ENCODE measurements at places on chromosomes 11 and 22.

DNA sequence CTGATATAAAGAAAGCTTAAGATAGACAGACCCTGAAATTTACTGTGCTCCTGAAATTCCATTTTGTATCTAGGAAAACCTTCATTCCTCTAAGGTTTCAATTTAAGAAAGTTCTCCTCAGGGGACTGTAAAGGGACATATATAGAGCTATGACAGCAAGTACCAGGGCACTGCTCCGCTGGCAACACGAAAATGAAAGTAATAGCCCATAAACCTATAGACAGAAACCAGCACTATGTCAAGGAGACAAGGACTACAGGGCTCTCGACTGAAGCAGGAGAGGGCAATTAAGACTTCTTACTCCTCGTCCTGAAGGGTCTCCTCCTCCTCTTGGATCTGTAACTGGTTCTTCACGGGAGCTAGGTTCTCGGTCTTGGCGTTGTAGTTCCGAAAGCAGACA is 6.9 kb downstream of the FEZ1 start:
- no peak for DNase-seq

- DNase-seq, result no peak
Observed at GRCh38 chr11:10122326-10123197, 171.5 kb downstream of the SBF2 start.

DNA sequence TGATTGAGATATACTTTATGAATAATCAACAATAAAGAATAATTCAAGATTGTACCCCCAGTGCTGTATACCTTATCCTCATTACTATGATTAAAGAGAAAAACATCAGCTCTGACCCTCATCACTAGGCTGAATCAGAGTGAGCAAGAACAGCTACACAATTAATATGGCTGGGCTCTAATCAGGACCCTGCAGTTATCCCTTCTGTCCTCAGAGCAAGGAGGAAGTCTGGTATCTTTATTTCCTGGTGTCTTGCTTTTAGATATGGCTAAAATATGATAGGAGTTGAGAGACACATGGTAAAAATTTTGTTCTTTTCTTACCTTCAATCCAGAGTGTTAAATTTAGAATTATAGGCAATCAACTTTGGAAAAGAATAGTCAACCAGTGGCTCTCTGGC is 28.6 kb upstream of the GAB2 start:
- no peak for DNase-seq

DNA sequence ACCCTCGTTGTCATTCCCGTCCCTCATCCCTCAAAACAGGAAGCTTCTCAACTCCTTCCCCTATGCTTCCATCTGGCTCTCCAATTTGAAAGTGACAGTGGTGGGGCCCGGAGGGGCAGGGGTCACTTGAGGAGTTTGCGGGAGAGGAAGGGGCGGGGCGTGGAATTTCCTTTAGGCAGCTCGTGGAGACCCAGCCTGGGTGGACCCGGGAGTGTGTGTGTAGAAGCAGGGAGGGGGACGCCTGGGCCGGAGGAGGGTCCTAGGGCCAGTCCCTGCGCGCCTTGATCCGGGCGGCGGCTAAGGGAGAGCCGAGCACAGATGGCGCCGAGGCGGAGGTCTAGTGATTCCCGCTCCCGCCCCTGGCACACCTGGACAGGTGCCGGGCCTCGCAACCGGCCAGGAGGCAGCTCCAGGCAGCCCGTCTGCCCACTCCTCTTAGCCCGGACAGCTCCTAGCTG is 7.8 kb upstream of the PAX6 start:
- DNase-seq, result no peak

- no peak for DNase-seq
Observed at GRCh38 chr11:256952-257737, 20.4 kb downstream of the PSMD13 start.

GRCh38 chr22:39490135-39490798 is 11.8 kb upstream of the MIEF1 start:
- no peak for DNase-seq

DNA sequence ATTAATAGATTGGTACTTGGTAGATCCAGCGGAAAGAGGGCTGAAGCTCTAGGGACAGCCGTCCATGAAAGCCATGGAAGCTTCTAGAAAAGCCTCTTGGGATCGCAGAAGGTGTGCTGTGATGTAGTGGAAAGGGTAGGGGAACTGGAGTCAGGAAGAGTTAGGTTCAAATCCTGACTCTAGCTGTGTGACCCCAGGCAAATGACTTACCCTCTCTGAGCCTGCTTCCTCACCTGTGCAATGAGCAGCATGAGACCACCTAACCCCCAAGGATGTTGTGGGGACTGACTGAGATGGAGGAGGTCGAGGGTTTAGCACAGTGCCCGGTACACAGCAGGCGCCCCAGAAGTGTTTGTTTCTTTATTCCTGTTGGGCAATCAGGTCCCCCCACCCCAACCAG is 2.2 kb downstream of the EML3 start:
- DNase-seq, result no peak

DNA sequence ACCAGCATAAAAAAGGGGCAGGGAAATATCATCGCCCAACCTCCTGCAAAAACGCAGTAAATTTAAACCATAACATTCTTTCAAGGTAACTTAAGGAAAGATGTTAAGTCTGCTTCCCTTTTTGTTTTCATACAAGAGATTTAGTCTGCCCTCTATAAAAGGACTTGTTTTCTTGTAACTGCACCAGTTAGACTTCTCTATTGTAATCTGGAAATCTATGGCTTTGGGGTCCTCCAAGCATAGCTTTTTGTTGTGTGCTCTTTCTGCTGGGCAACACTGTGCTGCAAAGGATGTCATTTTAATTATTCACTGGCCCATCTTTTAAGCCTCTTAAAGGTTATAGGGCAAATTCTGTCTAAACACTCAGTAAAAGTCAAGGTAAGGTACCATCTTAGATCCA is 136.0 kb downstream of the MAML2 start:
- no peak for DNase-seq

DNA sequence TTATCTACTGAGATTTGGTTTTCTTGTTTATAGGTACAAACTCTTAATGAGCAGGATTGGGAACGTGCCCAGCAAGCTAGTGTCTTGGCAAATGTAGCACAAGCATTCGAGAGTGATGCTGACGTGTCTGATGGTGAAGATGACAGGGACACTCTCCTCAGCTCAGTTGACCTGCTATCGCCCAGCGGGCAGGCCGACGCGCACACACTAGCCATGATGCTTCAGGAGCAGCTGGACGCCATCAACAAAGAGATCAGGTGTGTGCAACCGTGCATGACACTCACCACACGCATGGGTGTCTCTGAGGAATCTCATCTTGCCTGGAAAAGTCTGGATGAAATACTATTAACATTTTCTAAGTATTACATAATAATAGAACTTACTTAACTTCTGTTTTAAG is 54.7 kb upstream of the CTTN start:
- DNase-seq, result peak; percentile 3

GRCh38 chr22:37193629-37194191 is 5.7 kb upstream of the C1QTNF6 start:
- no peak for DNase-seq

GRCh38 chr11:27926981-27927481 is 180.9 kb downstream of the KIF18A start:
- DNase-seq, result no peak

GRCh38 chr11:130761560-130762220 is 154.6 kb downstream of the SNX19 start:
- no peak for DNase-seq

DNA sequence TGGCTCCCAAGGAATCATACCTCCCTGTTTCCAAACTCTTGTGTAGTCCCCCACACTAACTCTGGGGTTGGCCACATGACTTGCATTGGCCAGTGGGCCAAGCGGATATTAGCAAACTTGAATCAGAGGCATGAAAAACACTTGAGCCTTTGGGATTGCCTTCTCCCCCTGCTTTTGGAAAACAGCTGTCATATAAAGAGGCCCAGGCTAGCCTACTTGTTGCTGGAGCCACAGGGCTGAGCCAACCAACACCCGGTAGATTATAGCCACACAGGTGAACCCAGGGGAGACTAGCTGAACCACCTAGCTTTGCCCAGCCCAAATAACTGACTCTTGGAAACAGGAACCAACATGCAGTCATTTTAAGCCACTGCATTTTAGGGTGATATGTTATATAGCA is 354.8 kb downstream of the TENM4 start:
- DNase-seq, result no peak

GRCh38 chr22:31738566-31738965 is 11.4 kb downstream of the PRR14L start:
- DNase-seq, result no peak

DNA sequence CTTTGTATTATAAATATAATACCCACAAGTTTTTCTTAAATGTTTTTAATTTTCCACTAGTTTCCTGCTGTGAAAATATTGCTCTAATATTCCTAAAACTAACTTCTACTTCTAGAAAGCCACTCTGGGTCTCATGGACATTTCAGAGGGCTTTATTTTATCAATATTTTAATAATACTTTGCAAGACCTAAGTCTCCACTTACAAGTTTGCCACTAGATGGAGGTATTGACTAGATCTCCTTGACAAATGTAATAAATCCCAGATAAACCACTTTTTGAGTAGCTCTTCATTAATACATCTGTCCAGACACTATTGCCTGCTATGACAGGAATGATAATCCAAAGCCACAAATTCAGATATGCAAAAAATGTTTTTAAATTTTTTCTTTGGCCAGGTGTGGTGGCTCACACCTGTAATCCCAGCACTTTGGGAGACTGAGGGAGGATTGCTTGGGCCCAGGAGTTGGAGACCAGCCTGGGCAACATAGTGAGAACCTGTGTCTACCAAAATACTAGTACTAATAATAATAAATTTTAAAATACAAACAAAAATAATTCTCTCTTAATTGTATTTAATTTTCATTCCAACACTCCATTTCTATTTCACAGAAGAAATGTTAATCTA is 3.5 kb upstream of the ACAT1 start:
- DNase-seq, result no peak

DNA sequence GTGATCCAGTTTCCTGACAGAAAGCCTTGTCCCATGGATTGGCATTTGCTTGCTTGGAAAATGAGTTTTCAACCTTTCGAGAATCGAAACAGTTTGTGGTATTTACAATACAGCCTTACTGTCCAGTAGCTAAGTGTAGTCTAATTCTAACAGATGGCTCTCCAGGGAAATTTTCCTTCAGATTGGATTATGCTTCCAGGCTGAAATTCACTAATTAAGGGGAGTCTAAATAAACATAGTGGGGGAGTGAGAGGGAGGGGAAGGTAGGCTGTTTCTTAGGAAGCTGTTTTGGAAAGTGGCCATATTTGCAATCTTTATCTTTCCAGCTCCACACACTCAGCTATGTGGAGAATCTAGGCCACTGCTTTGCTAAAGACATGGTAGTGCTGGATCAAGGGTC is 81.3 kb downstream of the SYT9 start:
- DNase-seq, result no peak

DNA sequence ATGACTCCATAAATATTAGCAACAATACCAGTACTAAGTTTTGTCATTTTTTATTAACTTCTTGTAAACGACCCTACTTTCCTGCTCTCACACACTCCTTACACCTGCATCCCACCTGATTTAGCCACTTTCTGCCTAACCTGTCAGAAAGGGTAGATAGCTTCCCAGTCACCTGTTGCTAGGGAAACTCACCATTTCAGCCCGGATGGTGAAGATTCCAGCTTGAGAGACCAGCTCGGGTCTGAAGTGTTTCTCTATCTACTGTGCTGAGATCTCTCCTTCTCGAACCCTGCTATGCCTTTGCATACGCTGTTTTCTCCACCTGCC is at the start of gene PARVG:
Gene PARVG, plus strand, starts transcription at position 220 of the 327 bp plus-strand sequence. CDS start 2,405 bp downstream, outside the sequence.
- DNase-seq, result no peak

GRCh38 chr22:37979782-37980181 is 4.6 kb downstream of the SOX10 start:
- DNase-seq, result no peak

DNA sequence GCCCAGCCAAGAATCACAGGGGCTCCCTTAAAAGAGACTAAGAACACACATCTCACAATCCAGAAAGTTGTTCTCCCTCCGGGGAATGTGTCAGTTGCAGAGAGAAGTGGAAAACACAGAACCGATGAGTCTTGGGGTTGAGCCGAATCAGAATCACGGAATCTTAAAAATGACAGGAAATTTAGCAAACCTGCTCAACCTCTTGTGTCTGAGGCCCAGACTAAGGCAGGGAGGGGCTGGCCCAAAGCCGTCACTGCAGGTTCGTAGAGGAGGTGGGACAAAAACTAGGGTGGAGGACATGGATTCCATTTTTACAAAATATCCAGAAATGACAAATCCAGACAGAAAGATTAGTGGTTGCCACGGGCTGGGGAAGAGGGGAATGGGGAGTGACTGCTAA is 63.8 kb downstream of the KIAA1671 start:
- DNase-seq, result no peak

DNA sequence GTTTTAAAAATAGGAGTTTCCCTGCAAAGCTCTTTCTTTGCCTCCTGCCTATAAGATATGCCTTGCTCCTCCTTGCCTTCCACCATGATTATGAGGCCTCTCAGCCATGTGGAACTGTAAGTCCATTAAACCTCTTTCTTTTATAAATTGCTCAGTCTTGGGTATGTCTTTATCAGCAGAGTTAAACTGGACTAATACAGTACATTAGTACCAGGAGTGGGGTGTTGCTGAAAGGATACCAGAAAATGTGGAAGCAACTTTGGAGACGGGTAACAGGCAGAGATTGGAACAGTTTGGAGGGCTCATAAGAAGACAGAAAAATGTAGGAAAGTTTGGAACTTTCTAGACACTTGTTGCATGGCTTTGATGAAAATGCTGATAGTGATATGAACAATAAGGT is 709.9 kb downstream of the LUZP2 start:
- DNase-seq, result no peak

- DNase-seq, result no peak
Observed at GRCh38 chr11:29641201-29641600, 375.6 kb downstream of the KCNA4 start.

DNA sequence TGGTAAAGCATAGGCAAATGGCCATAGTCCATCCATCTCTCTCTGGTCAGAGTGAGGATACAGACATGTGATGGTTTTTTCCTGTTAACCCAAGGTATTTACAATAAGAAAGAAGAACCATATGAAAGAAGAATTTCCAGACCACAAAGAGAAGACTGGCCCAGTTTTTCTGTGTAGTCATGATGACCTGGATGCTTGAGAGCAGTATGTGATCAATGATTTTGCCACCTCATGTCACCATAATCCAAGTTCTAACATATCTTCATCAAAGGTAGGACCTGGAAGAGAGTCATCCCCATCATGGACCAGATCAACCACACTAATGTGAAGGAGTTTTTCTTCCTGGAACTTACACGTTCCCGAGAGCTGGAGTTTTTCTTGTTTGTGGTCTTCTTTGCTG is at the start of gene OR4D6:
Gene OR4D6, plus strand, starts transcription at position 301 of the 400 bp plus-strand sequence. Its CDS starts 0 bp downstream, at position 301.
- DNase-seq, result no peak
